ENCODE measurements at places on chromosomes 13 and 19. TPM values are rescaled to one million over a fixed set of nuclear protein-coding genes. Genes with fewer than 3 reads are reported as not detected.

The NEK5 gene
- total RNA-seq = not detected

The ZNF813 gene
- total RNA-seq = 13.9 TPM

The SMIM44 gene
- not detected for total RNA-seq

- DNase-seq = peak; percentile 39
Measured at GRCh38 chr19:3752492-3752891, 9.0 kb downstream of the APBA3 start.

The EXOC3L2 gene
- 5.4 TPM for total RNA-seq

- DNase-seq = peak; percentile 6
Measured at GRCh38 chr19:35565016-35565856, 1.8 kb upstream of the ATP4A start.

DNA sequence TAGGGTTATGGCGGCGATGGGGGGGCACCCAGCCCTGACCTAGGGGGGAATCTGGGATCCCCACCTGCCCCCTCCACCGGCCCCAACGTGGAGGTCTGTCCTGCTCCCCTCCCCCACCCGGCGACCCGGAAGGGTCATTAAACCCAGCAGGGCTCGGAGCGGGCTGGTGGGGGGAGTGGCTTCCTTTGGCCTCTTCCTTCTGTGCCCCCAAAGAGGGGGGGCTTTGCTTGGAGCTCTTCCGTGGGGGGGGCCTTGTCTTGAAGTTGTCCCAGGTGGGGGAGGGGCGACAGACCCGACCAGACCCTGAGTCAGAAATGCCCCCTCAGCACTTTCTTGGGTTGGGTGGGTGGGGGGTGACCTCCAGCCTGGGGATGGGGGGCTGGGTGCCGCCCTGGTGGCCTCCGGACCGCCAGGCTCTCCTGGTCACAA lies 1.5 kb downstream of the ARID3A start:
- DNase-seq = peak; percentile 93

DNA sequence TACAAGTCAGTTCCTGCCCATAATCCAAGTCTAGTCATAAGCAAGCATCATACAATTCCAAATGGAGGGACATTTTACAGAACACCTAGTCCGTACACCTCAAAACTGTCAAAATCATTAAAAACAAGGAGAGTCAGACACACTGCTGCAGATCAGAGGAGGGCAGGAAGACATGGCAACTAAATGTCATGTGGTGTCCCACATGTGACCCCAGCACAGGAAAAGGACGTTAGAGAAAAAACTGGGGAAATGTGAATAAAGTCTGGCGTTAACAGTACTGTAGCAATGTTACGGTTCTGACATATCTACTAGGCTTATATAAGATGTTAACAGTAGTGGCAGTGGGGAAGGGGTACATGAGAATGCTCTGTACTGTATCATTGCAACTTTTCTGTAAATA lies 2.3 kb downstream of the ZSCAN5A start:
- no peak for DNase-seq

The CD209 gene
- total RNA-seq = not detected

DNA sequence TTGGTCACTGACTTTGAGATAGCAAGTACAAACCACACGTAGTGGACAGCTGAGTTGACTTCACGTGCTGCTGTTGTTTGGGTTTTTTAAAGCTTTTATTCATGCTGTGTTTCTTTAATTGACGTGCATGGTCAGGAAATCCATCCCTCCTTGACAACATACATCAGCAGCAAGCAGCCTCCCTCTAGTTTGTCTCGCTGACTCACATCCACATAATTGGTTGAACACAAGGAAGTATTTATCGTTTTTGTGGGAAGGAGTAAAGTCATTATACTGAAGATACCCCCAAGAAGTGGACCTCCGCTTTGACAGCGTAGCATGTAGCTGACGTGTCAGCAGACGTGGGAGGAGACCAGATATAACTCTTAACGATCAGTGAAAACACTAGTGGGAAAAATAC lies 355.8 kb downstream of the MYO16 start:
- DNase-seq = no peak

DNA sequence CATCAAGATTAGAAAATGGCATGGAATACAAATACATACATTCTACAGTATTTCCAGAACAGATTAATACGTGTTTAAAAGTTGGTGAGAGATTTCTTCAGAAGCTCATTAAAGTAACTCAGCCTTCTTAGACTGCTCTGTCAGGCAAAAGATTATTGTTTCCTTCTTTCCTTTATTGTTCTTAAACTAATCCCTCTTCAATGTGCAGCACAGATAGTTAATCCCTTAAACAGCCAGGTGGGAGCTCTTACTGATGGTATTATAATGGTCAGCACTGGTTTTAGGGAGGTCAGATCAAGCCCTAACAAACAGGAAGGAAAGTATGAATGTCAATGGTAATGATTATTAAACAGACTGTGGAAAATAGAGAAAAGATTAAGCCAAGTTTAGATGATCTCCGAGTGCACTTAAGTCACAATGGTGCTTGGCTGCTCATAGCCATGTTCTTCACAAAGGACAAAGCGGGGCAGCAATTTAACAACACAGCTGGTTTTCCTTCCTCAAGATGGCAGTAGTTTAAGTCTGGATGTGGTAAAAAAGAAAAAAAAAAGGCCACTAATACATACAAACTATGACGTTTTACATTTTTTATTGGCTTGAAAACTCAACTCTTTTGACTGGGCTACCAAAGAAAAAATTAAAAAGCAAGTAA lies 992.6 kb downstream of the PCDH9 start:
- DNase-seq = no peak

The ETV2 gene
- total RNA-seq = 0.35 TPM

GRCh38 chr19:50478901-50479715 lies 2.5 kb upstream of the GARIN5A start:
- peak; percentile 91 for DNase-seq

The BRSK1 gene
- total RNA-seq = 20.3 TPM

The FEM1A gene
- total RNA-seq = 16.1 TPM

The NCCRP1 gene
- not detected for total RNA-seq

- DNase-seq = no peak
Measured at GRCh38 chr13:110151462-110151861, 155.5 kb downstream of the COL4A1 start.

- DNase-seq = no peak
Measured at GRCh38 chr13:38444904-38445303, 95.3 kb downstream of the UFM1 start.

DNA sequence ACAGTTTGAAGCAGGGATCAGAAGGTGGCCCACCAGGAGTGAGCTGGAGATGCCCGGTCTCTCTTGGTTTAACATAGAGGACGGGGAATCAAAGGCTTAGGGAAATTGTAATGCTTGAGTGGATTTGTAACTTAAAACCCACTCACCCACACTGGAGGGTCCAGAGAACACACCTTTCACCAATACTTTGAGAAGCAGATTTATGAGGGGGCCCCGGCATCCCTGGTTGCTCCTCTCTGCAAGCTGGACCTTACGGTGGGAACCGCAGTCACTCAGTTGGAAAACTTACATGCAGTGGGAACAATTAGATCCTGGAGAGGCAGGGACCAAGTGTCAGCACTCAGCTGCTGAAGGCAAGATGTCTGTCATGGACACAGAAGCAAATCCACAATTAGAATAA lies 20.5 kb downstream of the PPP5C start:
- DNase-seq = no peak

DNA sequence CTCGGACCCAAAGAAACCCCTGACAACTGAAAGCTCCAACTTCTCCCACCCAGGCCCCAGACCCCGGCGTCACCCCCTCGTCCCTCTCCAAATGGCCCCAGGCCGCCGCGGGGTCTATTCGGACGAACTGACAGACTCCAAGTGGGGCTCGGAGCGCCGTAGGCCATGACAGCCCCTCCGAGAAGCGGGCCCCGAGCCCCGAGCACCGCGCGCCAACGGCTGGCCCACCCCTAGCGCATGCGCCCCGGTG lies 360 bp downstream of the DDX39A start:
- peak; percentile 99 for DNase-seq

DNA sequence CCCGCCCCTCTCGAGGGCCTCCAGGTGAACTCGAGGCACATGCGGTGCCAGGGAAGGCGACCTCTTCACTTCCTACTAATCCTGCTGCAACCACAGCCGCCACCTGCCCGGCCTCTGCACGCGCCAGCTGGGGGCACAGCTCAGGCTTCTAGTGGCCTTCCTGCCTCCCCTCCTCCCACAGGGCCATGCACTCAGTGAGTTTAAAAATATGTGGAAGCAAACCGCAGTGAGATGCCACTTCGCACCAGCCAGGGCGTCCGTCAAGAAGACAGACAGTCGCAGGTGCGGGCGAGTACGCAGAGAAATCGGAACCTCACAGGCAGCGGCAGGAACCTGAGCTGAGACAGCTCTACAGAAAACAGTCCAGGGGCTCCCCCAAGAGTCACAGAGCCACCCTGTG lies 10.4 kb downstream of the LMNB2 start:
- DNase-seq = no peak

- no peak for DNase-seq
Measured at GRCh38 chr13:99215184-99215830, 14.7 kb downstream of the UBAC2 start.

DNA sequence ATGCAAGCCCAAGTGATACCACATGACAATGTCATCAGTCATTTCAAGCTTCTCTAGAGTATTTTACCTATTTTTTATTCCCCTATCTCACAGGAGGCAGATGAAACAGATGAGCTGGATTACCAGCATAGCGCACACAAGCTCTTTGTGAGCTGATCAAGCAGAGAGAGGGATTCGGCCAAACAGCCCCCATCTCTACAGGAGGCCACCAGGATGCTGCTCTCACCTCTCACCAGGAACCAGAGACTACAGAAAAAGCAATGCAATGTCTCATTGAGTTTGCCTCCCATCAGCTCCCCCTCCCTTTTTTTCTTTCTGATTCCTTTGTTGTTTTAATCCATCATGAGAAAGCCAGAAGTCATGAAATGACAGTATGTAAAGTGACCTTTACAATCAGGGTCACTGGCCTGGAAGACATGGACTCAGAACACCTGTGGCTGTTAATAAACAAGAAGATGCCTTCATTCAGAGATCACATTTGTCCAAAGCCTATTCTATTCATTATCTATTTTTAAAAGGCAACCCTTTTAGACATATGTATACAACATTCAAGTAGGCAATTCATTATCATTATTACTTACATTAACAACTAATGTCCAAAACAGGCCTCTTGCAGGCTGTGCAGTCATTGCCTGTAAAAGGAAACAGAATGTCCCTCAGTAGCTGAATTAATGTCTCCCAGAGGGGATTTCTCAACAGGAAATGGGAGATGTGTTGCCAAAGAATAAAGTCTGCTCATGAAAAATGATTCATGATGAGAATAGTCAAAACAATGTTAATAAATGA lies 656.6 kb downstream of the TBC1D4 start:
- DNase-seq = no peak

DNA sequence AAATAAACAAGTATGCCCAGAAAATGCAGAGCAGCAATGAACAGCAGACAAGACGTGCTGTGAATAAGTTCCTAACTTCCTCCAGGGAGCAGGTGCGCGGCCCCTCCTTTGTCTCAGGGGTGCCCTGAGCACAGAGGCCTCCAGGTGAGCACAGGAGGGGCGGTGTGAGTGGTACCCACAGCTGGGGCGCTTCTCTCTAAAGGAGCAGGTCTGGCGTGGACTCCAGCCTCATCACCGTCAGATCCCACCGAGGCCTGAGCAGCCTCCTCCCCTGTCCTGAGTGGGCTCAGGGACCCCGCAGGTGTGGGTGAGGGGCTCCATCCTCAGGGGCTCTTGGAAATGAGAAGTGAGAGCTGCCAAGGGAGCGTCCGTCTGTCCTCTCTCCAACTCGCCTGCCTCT lies 3.2 kb downstream of the LILRA5 start:
- no peak for DNase-seq

DNA sequence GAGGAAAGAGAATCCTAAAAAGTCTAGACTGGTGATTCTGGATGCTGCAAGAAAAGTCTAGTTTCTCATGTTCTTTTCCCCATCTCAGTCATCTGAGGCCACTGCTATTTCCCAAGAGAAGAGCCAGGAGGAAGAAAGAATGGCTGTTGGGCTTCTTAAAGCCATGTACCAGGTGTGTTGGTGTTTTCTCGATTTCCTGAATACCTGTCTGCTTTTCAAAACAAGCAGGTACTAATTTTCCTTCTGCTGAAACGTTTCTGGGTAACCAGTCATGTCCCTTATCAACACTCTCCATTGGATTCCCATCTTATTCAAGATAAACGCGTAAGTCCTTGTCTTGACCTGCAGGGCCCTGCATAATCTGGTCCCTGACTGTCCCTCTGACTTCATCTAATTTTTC lies 1.1 kb downstream of the ZNF570 start:
- DNase-seq = no peak

The ATXN8OS gene
- total RNA-seq = not detected

DNA sequence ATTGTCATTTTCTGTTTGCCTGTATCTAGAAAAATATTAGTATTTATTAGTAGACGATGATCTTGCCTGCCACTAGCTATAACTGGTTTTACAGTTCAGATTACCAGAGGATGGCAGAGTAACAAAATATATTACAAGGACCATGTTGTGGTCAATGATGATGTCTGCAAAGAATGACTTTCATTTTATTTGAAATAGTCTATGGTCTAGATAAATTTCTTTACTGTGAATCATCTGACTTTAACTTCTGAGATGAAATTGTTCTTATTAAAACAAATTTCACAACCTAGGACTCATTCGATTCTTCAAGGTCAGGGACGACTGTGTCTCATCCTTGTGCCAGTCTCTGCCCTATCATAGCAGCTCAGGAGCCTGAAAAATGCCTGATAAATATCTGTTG lies 637.8 kb upstream of the KLF12 start:
- DNase-seq = no peak

DNA sequence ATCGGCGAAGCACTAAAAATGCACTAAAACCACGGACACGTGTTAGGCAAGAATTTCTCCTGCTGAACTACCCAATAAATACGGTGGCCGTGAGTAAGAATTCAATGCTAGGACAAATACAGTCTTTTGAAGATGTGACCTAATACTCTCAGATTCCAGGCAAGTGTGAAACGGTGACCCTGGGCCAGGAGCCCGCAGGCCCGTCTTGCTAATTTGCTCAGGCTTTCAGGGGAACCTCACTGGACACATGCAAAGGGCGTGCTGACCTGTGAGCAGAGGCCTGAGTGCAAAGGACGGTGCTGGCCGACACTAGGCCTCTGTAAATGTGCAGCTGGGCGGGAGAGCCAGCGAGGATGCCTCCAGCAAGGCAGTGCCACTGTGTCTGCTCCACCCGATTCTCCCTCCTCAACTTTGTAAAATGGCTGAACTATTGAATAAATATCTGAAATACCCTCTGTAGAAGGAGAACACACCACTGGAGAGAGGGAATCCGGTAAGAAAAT lies 70.1 kb downstream of the STK24 start:
- no peak for DNase-seq
